ENCODE measurements at places on chromosomes 2 and 18.
A peak's percentile ranks its signal among the peaks of the same experiment; 100 is the strongest.

DNA sequence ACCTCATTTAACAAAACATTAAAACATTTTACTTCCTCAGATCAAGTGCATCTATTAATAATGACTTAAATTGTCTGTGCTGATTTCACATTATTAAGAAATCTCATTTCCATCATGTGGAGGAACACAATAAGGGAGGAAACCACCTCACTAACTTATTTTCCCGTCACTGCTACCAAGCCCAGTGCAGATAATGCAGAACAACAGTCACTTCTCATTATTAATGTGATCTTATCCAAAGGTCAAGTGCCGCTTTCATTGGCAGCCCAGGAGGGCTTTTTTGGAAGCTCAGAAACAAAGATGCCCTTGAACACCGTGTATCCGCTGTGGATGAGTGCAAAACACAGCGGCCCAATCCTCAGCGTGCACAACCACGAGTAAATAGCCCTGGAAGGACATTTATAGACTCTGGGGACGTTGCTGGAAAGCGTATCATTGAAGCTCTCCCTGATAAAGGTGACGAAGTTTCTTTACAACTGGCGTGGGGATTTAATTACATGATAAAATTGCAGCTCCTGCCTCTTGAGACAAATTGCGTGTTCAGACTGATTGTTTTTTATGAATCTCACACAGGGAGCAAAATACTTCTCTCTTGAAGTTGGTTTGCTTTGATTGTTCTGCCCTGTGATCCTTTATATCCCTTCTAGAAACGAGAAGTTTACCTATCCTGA is 13.2 kb downstream of the ASB18 start:
- DNase-seq, result no peak

- DNase-seq, result peak; percentile 42
Observed at GRCh38 chr2:72837171-72837570, 11.3 kb upstream of the EXOC6B start.

DNA sequence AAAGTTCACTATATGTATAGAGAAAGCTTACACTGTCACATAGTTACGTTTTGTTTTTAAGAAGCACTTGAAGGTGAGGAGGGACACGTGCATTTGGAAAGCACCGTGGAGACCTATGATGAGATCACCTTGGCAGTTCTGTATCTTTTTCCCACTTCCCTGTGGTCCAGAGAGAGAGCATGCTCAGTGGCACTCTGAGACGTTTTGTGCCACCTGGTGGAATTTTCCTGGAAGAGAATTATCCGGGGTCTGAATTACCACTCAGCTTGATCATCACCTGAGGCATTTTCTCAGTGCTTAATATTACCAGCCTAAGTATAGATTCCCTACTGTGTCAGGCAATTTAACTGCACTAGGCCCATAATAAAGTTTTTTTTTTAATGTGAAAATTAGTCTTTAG is 469.4 kb upstream of the SMIM21 start:
- DNase-seq, result no peak

DNA sequence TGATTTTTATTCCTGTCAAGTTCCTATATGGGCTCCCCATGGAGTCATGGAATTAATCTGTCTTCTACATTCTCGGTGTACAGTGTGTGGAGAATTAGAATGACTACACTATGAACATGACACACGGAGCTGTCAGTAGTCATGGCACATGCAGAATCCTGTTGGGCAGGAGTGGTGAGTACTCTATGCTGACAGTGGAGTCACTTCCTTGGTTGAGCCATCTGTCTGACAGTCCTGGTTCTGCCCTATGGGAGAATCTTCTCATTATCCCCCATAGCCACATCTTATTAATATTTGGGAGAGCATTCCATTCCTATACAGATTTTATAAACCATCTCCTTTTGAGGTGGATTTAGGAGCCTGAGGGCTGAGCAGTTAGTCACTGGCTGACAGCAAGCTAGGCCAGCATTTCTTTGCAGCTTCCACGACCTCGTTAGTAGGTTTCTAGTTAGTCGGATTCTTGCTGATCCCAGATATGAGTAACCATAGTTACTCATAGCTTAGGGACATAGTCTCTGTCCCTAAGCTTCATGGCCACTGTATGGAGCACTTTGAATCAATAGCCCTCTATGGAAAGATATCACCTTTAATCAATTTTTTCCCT is 90.6 kb downstream of the MDH1 start:
- no peak for DNase-seq

GRCh38 chr2:171347591-171348032 is 86.2 kb downstream of the METTL8 start:
- peak; percentile 16 for DNase-seq

DNA sequence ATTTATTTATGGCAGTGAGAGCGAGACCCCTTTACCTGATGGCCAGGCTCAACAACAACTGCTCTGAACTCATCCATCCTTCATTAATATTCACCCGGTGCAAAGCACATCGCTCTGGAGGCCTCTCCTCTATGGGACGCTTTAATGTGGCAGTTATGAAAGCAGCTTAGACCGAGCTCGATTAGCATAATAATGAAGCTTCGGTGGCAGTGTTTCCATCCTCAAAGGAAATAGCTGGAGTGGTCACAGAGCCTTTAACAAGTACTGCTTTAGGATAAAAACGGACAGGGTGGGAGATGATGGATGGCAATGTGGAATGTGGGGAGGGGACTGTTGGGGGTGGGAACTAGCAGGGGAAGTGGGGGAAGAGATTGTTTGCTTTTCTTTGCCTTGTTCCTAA is 243.9 kb downstream of the SLC4A3 start:
- no peak for DNase-seq

DNA sequence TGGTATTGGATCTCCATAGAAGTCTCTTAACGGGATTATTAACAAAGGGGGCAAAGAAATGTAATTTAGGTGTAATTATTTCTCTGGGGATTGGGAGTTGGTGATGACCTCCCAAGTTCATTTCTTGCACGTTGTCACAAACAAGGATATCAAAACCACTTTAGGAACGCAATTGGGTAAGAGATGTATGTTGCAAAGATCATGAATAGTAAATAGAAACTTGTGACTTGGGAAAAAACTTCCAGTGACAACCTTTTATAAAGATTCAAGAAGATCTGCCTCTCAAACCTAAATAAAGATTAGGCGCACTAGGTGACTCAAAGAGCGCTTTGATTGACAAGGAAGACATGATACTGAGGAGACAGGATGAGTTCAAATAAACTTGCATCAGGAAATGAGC is 127.8 kb upstream of the TRIB2 start:
- DNase-seq, result no peak

DNA sequence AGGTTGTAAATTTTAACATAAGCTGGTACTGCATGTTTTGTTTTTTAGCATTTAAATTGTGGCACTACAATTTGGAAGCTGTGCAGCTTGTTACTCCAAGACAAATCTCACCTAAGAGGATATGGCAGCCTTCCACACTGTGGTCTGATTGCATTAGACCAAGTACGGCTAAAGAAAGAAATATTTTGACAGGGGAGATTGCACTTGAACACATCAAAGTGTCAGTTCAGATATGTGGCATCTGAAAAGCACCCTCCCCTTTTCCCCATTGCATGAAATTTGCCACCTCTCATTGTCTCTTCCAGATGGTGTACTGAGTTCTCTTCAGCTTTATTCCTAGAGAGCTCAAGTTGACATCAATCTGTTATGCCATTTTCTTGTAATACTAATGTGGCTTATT is 295.9 kb downstream of the ERBB4 start:
- DNase-seq, result no peak

- no peak for DNase-seq
Observed at GRCh38 chr2:176087330-176088047, 3.7 kb upstream of the EVX2 start.

- no peak for DNase-seq
Observed at GRCh38 chr18:78425019-78425412, 554.6 kb upstream of the SALL3 start.

DNA sequence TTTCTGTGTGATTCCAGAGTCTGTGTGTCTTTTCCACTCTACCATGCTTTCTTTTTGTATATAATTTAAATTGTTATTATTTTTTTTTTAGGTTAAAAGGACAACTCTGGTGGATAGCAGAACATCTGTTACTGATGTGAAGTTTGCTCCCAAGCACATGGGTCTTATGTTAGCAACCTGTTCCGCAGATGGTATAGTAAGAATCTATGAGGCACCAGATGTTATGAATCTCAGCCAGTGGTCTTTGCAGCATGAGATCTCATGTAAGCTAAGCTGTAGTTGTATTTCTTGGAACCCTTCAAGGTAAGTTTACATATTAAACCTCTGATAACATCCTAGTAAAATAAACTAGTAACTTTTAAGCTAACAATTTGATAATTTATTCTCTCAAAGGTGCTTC is 15.3 kb downstream of the SEH1L start:
- DNase-seq, result no peak

DNA sequence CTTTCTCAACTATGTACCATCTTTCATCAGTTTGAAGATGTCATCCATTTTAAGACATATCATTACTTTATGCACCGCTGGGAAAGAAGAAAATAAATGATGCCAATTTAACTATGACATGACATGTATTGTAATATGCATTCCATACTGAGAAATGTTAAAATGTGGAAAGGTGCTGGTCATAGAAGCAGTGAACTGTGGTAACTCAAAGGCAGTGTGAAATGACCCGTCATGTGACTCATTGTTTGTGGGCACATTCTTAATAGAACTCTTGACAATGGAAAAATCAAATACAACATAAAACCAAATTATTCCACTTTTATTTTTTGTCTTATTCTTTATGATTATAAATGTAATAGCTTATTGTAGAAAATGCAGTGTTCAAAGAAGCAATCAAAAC is 455.0 kb upstream of the ST6GAL2 start:
- no peak for DNase-seq

- no peak for DNase-seq
Observed at GRCh38 chr2:52084759-52085158, 1052.8 kb upstream of the NRXN1 start.

DNA sequence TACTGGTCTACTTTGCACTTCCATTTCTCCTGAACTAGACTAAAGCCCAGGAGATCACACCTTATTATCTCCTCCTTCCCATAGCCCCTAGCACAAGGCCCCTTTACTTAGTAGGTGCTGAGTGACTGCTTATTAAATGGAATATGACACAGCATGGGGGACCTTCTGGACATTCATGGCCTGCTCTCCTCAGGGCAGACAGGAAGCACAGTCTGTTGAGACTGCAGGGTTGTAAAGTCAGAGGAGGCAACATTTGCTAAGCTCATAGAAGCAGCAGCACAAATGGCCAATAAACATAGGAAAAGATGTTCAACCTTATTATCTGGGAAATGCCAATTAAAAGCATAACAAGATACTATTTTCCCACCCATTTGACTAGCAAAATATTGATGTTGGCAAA is 75.3 kb downstream of the DNMT3A start:
- DNase-seq, result no peak

DNA sequence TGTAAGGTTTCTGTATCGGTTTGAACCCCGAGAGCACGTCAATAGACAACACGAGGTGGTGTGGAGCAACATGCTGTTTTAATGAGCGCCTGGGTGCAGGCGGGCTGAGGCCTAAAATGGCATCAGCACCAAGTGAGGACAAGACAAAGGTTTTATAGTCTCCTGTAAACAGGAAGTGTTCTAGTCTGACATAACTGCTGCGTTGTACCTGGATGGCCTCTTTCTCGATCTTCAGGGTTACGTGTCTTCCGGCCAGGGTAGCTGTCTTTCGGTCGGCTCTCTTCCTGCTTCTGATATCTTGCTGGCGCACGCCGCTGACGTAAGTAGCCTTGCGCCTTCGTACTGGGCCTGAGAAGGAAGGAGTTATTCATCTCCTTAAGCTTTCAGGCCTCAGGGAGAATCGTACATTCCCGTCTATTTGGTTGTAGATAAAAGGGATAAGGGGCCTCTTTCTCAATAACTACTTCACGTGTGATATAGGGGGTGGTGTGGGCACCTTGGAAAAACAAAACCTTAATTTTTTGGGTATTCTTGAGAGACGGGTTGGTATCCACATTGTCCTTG is 53.5 kb downstream of the KYNU start:
- no peak for DNase-seq

DNA sequence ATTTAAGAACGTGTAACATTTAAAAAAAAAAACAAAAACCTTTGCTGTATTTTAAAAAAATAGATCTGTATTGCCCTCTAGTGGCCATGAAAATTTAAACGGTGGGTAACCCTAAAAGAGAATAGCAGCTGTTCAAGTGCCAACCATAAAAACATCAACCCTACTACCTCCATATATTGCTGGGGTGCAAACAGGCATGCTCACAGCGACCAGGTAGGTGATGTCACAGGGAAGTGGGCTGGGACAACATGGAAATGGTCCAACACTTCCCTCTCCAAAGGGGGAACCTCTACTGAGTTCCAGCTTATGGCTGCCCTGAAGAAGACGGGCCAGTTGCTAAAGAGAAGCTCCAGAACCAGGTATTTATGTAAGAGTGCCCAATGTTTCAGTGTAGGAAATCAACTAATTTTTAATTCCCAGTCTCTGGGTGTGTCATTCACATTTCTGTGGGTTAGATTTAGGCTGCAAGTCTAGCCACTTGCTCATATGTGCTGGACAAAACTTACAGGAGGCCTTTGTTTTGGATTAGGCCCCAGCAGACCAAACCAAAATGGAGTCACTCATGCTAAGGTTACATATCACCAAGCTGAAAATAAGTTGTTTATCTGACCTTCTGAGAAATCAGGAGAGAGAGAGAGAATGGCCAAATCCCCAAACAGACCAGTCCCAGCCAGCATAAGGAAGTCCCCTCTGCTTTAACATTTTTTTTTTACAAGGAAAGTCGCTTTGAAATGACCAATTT is 54.5 kb downstream of the SKA1 start:
- DNase-seq, result no peak

DNA sequence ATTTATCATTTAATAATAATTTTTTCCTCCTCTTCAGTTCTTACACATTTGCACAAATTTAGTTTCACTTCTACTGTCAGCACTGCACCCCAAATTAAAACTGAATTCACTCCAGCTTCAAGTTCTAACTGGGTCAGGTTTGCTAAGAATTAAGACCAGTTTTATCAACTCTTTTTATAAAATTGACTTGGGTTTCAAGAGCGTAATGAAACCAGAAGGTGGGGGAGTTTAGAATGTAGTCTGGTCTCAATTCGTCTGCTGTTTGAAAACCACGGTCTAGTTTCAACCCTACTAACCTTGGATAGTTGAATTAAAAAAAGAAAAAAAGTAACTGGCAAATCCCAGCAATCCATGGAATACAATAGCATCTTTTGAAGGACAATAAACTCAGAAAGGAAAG is 14.3 kb upstream of the CTLA4 start:
- DNase-seq, result no peak

- no peak for DNase-seq
Observed at GRCh38 chr2:17136877-17137276, 381.4 kb downstream of the RAD51AP2 start.

- DNase-seq, result no peak
Observed at GRCh38 chr2:46380038-46380940, 83.1 kb downstream of the EPAS1 start.
